ENCODE measurements at places on chromosomes 2 and 18. TPM values are rescaled to one million over a fixed set of nuclear protein-coding genes. Genes with fewer than 3 reads are reported as not detected.

The GCA gene
- 38.4 TPM for total RNA-seq

The CYRIA gene
- 11.7 TPM for total RNA-seq

The LIMS4 gene
- 0.57 TPM for total RNA-seq

The CCBE1 gene
- 0.85 TPM for total RNA-seq

The DUSP2 gene
- total RNA-seq: 37.3 TPM

The CENPA gene
- total RNA-seq: 63.6 TPM

The MGAT4A gene
- 15.4 TPM for total RNA-seq

The FASTKD1 gene
- total RNA-seq: 48.6 TPM

The ANKAR gene
- total RNA-seq: 3.0 TPM

The ST6GAL2 gene
- total RNA-seq: not detected

The C1QL2 gene
- total RNA-seq: not detected

The RGPD6 gene
- total RNA-seq: 0.38 TPM

The INHA gene
- total RNA-seq: not detected

The SEMA4F gene
- 4.3 TPM for total RNA-seq

The LRRC30 gene
- not detected for total RNA-seq

The ACVR1 gene
- 2.7 TPM for total RNA-seq

The CMPK2 gene
- 0.72 TPM for total RNA-seq
